ENCODE measurements at places on chromosomes 16 and 17.

DNA sequence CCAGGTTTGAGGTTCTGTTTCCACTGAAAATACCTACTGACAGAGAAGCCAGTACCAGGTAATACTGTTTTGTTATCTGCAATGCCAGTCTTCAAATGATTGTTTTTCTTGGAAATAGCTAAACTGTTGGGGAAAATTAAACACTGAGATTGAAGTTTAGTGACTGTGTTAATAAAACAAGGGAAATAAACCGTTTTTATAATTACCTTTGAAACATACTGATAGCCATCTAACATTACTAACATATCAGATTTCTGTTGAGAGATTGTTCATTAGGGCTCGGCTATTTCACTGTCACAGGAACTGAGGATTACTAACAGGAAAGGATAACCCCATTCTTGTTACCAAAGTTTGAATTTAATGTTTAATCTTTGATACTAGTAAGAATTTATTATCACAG, 42.1 kb downstream of the CYB5B start:
- DNase-seq: no peak

- DNase-seq: peak; percentile 64
Measured at GRCh38 chr16:11916524-11917285, 949 bp upstream of the GSPT1 start.

DNA sequence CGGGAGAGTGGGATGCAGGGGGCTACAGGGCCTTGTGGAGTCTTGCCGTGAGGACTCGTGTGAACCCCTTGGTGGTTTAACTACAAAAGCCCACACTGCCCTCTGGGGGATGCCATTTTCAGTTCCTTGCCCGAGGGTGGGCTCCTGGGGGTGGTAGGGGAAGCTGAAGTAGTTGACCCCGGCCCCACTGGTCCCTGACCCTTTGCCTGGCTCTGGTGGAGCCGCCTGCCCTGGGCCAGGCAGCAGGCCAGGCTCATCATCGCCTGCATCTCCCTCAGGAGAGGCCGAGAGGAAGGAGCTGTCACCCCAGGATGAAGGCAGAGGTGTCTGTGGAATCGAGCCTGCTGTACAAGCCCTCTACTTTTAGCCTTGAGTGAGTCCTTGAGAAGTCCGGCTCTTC, 10.2 kb downstream of the COX4I1 start:
- no peak for DNase-seq

DNA sequence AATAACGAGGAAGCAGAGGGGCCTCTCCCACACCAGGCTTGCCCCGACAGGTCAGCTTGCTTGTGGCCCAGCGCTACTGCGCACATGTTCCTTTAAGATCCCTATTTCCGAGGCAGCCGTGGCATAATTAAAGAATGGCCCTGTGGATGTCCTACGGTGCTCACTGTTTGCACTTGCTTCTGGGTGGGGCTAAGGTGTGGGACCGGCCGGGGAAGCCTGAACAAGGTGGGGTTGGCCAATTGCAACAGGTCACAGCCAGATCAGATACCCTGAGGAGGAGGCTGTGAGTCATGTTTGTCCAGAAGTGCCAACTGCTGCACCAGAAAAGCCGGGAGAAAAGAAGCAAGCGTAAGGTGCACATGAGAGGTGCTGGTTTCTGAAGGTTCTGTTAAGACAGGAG, 158.5 kb upstream of the CACNG5 start:
- DNase-seq: no peak

DNA sequence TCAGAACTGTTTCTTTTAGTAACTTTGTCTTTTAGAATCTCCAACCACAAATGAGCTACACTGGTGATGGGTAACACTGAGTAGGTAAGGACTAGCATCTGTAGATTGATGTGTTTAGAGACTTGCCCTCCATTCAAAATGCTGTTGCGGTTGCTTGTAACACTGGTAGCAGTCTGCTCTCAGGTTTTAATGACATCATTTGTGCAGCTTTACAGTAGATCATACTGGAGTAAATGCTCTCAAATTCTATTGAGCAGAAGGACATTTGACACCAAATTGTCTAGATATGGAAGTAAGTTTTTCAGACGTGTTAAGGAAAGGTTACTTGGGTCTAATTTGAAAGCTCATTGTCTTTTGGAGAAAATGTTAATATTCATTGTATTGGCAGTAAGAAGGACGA, 98.8 kb downstream of the NLK start:
- DNase-seq: no peak

DNA sequence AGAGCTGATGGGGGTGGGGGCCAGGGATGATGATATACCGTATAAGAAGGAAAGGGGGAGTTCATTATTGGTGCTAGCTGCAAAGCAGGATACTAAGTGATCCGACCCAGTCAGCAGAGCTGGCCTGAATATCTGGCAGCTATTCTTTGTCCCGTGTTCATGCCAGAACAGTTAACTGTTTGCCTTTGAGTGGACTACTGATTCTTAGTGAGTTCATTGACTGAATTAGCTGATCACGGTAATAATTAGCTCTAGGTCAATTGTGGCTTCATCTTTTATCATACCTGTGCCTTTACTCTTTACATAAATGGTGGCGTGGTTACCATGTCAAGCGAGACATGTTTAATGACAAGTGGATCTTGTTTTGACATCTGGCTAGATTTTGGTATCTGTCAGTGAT, 5.3 kb downstream of the KPNB1 start:
- DNase-seq: no peak

GRCh38 chr17:16969931-16970906, 1.7 kb downstream of the TNFRSF13B start:
- DNase-seq: no peak

GRCh38 chr17:16215965-16216316, 607 bp upstream of the NCOR1 start:
- DNase-seq: no peak
